ENCODE measurements at places on chromosomes 13 and 19.

GRCh38 chr19:44113784-44114390, 688 bp downstream of the ZNF225 start:
- DNase-seq, result no peak

DNA sequence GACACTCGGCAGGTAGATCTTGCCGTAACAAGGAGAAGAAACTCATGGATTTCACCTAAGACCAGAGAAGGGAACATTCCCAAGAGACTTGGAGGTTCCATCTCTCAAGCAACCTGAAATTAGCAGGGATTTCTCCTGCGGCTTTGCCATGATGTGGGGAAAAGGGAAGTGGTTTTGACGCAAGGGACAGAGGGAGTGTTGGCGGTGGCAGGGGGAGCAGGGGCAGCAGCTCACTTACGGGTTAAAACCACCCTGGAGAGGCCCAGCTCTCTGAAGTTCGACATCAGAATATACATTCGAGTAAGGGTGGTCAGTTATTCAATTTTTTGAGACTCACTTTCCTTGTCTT, 76.1 kb upstream of the POMP start:
- DNase-seq, result no peak

DNA sequence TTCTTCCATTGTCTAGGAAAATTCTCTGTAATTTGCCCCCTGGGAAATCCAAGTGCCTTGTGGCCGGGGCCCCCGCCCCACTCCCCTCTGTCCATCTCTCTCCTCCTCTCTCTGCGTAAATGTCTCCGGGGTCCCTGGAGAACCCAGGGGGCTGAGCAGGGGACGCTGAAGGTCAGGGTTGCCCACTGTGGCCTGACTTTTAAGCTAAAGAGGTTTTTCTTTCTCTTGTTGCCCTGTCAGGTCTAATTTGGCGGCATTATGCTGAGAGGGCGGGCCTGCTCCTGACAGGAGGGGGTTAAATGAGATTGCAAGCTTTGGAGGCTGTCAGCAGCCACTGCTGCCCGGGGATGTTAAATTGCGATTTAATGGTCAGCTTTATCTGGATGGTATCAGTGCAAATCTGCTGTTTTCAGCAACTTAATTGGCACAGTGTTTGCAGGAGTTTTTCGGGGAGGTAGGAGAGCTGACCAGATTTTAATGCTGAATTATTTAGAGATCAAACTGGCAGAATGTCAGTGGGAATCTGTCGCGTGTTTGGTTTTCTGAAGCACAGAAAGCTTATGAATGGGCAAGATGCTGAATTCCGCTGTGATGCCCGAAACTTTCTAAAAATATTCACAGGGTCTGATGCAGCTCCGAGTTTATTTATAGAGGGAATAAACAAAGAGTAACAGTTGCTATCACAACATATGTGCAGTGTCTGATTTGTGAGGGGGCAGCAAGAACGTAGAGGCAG, 93.2 kb upstream of the SOX1 start:
- DNase-seq, result no peak

DNA sequence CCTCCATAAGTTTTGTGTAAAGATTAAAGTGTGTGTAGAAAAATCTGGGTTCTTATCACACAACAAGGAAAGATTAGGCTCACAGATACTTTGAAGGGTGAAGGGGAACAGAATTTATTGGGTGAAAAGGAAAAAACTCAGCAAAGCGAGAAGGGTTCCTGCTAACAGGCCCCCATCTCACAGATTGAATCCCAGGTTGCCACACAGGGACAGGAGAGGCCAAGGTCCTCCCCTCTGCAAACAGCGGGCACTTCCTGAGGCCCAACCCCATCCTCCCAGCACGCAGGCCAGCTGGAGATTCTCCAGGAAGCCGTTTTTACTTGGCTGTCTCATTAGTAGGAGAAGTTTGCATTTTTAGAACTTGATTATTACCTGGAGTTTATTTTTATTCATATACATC, 15.2 kb upstream of the ERCC5 start:
- no peak for DNase-seq

DNA sequence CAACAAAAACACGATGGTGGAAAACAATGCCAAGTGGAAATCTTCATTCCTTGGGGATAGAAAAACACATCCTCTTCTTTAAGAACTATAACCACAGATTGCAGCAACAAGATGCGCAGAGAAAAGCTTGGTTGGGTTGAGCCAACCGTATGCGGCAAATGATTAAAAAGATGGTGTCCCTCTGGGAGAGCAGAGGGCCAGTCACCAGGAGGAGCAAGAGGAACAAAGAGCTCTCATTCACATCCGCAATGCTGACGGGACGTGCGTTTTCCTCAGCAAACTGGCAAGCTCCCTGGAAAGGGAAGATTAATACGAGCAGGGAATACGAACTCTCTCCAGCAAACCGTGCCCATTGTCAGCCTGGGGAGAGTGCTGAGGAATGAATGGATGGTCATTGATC, 141.6 kb downstream of the KATNAL1 start:
- DNase-seq, result no peak

- DNase-seq, result no peak
These were observed at the start of gene MYPOP for GRCh38 chr19:45901912-45902650. MYPOP (minus strand) TSS chr19:45902613; CDS start chr19:45901773, 840 bp downstream.

GRCh38 chr19:13797870-13798269, 2.6 kb downstream of the ZSWIM4 start:
- DNase-seq, result no peak

DNA sequence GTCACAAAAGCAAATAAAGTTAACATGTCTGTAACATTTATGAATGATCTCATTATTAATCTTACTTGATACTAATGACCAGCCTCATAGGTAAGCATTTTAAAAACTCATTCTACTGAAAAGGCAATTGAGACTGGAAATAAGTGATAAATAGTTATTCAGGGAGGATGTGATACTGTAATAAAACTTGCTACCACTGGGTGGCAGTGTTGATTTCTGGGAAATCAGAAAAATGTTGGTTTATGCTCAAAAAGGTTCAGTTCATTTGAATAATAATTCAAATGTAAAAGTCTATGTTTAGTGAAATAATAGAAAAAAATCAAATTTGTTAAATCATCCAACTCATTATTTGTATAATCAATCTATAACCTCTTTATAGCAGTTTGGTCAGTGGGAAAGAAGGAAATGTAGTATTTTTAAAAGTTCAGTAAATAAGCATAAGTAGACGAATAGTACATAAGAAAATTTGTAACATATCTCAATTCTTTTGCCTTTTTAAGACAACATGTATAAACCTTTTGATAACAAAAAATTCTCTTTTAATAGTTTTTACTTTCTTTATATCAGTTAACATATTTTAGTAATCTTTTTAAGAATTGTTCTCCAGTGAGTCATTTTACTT, 9.6 kb downstream of the ABHD13 start:
- peak; percentile 28 for DNase-seq

DNA sequence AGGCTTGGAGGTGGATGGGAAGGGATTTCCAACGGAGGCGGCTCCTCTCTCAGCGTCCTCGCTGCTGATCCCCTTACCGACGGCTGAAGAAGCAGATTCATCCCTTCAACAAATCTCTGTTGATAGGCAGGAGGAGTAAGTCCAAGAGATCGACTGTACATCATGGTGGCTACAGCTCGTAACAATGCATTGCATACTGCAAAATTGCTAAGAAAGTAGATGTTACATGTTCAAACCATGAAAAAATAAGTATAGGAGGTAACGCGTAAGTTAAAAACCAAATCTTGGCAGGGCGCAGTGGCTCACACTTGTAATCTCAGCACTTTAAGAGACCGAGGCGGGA, 468 bp upstream of the SLC39A3 start:
- no peak for DNase-seq

- DNase-seq, result no peak
These were observed 49.2 kb downstream of the STOML3 start for GRCh38 chr13:38941353-38941945.

DNA sequence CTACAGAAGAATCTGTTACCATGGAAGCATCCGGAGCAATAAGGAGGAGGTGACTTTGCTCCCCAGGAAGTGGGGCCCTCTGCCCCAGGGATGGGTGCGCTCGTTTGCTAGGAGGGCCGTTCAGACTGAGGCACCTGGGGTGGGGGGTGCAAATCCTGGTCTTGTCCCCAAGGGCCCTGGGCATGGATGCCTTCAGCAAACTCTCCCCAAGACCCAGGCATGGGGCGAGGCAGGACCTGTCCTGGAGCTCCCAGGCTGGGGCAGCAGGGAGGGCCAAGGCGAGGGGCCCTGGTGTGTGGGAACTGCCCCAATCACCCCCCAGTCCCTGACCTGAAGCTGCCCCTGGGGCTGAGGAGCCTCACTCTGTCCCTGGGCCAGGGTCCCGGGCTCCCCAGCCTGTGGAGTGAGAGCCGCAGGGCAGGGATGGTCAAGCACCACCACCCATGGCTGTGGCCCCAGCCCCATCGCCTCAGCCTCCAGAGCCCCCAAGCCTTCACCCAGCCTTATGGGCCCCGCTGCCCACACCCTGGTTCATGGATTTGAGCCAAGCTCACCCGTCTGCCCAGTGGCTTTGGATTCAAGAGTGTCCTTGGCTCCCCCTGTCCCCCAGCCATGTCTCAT, 240.6 kb upstream of the SGCG start:
- DNase-seq, result no peak

DNA sequence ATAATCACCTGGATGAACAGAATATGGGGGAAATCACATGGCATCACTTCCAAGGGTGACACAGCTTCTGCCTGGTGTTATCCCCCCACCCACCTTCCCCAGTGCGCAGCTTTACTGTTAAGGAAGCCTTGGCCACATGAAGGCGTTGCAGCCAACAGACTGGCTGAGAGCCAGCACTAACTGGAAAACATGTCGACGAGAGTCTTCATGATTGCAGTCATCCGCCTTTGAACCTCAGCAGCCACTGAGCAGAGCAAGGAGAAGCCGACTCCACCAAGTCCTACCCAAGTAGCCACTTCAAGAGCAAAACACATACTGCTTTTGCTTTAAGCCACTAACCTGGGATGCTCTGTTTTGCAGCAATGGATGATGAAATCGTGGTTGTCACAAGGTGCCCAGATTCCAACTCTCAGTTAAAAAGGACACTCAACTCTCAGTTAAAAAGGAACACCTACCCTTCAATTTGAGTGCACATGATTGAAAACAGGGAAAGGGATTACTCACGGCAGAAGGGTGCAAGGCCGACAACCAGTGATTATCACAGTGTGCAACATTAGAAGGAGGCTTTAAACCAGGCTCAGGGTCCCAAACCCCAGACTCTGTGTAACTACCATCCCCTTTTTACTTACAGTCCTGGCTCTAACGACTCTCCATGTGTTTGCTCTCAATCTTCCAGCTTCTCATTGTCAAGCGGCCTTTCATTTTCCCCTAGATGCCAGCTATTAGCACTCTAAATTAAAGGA, 149.1 kb downstream of the KLF12 start:
- DNase-seq, result peak; percentile 84

DNA sequence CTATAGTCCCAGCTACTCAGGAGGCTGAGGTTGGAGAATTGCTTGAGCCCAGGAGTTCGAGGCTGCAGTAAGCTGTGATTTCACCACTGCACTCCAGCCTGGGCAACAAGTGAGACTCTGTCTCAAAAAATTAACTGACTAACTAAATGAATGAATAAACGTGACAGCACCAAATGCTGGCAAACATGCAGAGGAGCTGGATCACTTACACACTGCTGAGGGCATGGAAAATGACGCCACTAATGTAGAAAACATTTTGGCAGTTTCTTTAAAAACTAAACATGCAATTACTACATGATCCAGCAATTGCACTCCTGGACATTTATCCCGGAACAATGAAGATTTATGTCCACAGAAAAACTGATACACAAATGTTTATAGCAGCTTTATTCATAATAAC, 31.3 kb upstream of the GTF3A start:
- no peak for DNase-seq

- DNase-seq, result peak; percentile 72
These were observed 16.3 kb downstream of the PBX4 start for GRCh38 chr19:19602136-19602712.

GRCh38 chr13:45933203-45933908, 81.8 kb upstream of the SIAH3 start:
- DNase-seq, result no peak

DNA sequence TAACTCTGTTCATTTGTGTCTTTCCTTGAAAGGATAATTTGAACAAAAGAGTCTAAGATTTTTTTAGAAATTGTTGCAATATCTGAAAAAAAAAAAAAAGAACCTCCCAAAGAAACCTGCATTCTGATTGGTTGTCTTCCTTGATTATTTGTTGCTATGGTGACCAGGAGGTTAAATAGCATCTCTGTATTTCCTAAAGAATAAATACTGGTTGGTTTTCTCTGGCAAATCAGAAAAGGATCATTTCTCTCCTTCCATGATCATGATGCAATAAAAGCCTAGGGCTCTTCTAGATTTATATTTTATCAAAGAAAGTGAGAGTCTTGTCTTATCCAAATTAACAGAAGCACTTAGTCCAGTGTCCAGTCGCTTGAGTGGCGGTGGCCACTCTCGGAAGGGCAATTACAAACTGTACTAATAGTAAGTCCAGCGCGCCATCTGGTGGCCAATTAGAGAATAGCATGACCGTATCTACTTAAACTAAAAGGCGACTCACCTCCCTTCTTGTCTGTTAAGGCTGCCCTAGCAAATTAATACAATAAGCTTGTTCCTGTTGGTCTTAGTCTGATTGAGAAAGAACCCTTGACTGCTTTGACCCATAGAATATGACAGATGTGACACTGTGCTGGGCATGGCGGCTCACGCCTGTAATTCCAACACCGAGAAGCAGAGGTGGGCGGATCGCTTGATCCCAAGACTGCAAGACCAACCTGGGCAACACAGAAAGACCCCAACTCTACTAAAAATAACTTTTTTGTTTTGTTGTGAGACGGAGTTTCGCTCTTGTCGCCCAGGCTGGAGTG, 47.0 kb upstream of the PNMA8B start:
- DNase-seq, result peak; percentile 80

DNA sequence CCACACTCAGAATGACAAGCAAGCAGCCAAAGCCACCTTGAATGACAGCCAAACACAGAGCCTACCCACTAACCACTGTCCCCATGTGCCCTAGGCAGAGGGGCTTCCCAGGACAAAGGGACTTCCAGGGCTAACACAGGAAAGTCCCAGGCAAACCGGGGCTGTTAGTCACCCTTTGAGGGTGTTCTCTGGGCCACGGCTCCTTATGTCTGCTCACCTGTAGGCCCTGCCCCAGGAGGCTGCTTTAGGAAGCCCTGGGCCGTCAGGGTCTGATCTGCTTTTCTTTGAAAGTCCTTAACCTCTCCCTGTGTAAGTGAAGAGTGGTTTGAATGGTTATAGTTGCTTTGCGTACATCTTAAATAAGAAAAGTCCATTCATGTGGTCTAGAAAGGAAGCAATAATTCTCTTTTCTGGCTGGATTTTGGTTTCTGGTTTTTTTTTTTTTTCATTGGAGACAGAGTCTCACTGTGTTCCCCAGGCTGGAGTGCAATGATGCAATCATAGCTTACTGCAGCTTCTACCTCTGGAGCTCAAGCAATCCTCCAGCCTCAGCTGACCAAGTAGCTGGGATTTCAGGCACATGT, 161.4 kb downstream of the EFNB2 start:
- DNase-seq, result no peak

- DNase-seq, result no peak
These were observed 146.9 kb downstream of the ZNF486 start for GRCh38 chr19:20313894-20314293.

Data from CD4-positive, alpha-beta T cell treated with Interferon alpha-2 for 1 hour (primary cell).